ENCODE measurements at places on chromosomes 1 and 21.

- no peak for DNase-seq
These were observed 41.0 kb upstream of the SYNC start for GRCh38 chr1:32743380-32744070.

- DNase-seq, result no peak
These were observed 72.1 kb downstream of the LMO4 start for GRCh38 chr1:87400813-87401212.

DNA sequence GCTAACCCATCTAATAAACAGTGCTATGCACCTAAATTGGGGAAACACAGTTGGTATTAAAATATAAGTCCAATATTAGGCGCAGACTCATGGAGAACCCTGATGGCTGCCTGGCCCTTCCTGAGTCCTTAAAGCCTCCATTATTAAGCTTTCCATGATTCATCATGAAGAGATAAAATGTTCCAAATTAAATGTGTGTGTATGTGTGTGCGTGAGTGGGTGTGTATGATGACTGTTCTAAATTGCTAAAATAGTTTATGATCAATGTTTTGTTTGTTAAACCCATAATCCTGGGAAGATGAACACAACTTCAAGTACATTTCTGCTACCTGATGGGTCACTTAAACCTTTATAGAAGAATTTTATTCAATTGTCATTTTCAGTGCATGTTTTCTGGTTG is 6.3 kb upstream of the RBBP5 start:
- DNase-seq, result no peak

DNA sequence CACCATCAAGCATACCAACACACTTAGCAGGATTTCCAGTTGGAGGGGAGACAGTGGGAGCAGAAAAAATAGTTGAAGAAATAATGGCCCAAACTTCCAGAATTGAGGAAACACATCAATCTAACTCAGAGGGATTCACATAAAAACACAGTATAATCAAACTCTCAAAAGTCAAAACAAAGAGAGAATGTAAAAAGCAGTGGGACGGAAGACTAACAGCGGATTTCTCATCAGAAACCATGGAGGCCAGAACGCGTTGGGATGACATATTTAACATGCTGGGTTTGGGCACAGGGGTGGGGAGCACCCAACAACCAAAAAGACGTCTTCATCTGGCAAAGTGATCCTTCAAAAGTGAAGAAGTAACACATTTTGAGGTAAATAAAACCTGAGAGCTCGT is 7.0 kb upstream of the KRTAP10-9 start:
- DNase-seq, result no peak

GRCh38 chr1:157115851-157116736 is 16.5 kb upstream of the ETV3L start:
- no peak for DNase-seq

- DNase-seq, result no peak
These were observed 84.8 kb downstream of the KCND3 start for GRCh38 chr1:111904478-111905218.

DNA sequence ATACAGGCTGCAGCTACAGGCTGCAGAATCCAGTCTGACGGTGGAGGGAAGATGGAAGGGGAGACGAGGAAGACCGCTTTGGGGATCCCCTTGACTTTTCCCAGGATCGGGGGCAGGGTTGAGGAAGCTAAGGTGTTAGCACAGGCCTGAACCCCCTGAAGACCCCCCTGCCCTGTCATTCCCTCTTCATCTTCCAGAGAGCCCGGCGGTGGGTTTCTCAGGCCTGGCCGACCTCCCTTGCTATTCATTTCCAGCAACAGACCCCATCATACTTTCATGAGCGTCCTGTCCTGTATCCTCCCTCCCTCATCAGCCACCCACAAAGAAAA is 112.0 kb downstream of the PGBD5 start:
- DNase-seq, result no peak

DNA sequence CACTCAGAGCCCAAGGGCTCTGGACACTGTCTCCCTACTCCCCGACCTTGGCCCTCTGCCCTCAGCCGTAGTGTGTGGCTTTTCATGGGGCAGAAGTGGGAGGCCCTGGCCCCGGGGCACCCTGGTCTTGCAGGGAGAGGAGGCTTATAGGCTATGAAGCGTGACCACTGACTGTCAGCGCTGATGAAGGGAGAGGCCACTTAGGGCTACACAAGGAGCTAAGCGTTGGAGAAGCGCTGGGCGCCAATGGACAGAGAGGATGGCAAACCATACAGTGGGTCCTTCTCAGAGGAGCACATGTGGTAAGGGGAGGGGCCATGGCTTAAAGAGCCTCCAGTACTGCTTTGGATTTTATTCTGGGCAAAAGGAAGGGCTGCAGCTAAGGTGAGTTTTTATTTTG is 7.9 kb downstream of the CRABP2 start:
- no peak for DNase-seq

DNA sequence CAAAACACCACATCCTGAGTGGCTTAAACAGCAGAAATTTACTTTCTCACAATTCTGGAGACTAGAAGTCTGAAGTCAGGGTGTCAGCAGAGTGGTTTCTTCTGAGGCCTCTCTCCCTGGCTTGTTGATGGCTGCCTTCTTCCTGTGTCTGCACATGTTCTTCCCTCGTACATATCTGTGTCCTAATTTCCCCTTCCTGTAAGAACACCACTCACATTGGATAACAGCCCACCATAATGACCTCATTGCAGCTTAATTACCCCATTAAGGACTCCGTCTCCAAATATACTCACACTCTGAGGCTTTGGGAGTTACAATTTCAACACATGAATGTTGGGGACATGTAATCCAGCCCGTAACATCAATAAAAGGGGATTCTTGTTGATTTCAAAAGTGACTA is 23.4 kb downstream of the C8A start:
- DNase-seq, result no peak

DNA sequence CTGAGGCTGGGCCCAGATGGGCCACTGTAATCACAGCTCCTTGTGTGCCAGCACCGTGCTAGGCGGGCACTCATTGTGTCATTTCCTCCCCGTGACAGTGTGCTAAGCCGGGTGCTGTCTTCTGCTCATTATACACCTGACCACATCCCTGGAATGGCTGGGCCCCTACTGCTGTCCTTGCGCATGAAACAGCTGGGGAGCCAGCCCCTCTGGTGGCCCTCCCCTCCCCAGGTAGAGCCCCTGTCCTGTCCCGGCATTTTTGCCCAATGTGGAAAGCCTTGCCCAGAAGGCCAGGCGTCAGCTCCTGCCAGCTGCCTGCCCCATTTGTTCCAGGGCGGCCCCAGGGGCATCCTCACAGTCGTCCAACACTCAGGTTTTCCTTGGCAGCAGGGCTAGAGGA is 107.4 kb upstream of the CASZ1 start:
- DNase-seq, result no peak

DNA sequence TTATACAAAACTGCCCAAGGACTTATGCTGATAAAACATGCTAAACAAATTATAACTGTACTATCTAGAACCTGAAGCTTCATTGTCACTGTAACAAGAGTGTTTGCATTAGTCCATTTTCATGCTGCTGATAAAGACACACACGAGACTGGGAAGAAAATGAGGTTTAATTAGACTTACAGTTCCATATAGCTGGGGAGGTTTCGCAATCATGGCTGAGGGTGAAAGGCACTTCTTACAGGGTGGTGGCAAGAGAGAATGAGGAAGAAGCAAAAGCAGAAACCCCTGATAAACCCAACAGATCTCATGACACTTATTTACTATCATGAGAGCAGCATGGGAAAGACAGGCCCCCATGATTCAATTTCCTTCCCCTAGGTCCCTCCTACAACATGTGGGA is 100.4 kb downstream of the SPATA6 start:
- no peak for DNase-seq

DNA sequence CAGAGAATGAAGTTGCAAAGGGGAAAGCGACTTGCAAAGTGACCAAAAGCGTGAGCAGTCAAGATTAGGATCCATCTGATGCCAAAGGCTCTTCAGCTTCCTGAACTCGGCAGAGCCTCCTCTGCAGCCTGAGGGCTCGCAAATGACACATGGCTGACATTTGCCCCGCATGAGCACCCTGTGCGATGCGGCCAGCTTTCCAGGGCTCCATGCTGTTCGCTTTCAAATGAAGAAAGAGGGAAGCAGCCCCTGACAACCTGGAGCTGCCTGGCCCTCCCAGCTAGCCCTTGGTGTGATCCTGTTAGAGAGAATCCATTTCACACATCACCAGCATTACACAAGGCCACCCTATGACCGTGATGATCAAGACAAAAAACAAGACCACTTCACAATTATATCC is 20.2 kb upstream of the FAM131C start:
- no peak for DNase-seq

GRCh38 chr1:87951852-87952251 is 623.2 kb downstream of the LMO4 start:
- no peak for DNase-seq

DNA sequence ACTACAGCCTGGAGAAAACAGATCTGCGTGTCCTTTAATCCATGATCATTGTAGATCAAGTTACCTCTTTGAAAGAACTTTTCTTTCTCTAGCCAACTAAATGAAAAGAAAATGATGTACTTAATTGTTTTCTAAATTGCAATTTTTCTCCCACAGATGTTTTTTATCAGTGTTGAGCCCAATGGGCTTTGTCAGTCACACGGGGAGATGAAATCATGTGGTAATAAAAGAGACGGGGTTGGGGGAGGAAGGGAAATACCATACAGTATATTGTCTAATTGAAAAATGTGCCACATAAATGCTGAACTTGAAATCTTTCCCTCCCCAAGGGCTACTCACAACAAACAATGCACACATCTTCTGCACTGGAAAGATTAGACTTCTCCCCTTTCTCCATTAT is 58.4 kb downstream of the NTMT2 start:
- no peak for DNase-seq

- DNase-seq, result no peak
These were observed 288.2 kb upstream of the VAMP3 start for GRCh38 chr1:7482772-7483495.

DNA sequence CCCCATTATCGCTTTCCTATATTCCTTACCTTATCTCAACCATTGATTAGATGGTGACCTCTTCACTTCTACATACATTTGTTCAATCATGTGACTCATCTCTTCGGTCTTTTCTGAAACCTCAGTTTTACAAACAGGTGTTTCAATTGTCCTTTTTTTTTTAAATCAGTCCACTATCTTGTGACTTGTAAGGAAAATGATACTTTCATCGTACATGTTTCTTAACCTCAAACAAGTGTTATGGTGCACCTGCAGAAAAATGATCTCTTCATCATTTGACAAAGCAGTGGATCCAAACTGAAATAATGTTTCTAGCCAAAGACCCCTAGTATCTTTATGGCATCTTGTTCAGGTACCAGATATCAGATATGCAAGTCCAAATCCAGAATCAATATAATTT is 1157.2 kb downstream of the MRPL39 start:
- no peak for DNase-seq

DNA sequence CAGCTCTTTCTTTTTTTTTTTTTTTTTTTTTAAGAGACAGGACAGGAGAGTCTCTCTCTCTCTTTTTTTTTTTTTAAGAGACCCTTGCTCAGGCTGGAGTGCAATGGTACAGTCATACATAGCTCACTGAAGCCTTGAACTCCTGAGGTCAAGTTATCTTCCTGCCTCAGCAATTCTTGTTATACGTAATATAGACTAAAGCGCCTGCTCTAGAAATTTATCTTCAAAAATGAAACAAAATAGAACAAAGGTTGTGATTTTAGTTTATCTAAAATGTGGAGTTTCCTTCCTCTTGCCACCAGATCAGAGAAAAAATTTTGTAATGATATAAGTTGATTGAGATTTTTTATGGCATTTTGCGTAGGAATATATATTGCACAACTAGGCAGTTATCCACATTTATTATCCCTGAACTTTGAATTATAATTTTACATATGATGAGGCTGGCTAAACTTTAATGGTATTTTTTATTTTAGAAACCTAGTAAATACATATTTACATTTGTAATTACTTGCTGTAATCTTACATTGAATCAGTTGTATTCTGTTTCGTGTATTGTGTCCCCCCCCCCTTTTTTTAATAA is 44.2 kb downstream of the MTF2 start:
- no peak for DNase-seq

DNA sequence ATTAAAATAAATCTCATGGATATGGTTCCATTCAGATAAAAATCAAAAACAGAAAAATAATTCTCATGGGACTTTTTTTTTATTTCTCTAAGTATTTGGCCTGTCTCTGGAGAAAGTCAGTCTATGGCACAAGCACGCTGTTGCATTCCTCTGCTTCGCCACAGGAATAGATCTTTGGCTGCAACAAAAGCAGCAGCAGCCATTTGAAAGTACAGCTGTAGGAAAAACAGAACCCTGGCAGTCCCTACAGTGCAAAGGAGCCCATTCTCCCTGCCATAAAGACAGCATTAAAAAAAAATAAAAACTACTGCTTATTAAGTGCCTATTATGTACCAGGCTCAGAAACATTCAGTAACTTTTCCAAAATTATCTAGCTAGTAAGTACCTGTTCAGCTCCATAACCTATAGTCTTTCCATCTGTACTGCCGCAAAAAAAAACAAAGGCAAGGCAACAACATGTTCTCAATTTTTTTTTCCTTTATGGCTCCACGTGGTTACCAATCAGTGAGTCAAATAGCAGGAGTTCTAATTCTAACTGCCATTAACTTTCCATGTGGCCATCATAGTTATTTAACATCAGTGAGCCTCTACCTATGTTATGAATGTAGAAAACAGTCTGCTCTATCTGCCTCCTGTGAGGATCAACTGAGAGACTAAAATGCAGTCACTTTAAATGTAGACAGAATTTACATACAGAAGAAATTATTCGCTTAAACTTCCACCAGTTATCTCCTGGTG is 22.7 kb downstream of the SLC35D1 start:
- no peak for DNase-seq

GRCh38 chr1:103106426-103107341 is 1.6 kb downstream of the COL11A1 start:
- DNase-seq, result no peak

GRCh38 chr1:162349635-162350330 is 26.9 kb downstream of the SPATA46 start:
- no peak for DNase-seq

GRCh38 chr1:179493323-179493722 is 82.4 kb downstream of the NPHS2 start:
- no peak for DNase-seq

GRCh38 chr21:33894736-33895288 is 20.8 kb downstream of the ATP5PO start:
- DNase-seq, result peak; percentile 43

GRCh38 chr1:21573475-21573874 is 64.3 kb downstream of the ALPL start:
- no peak for DNase-seq

GRCh38 chr21:32908534-32908933 is 117.2 kb upstream of the OLIG2 start:
- no peak for DNase-seq

DNA sequence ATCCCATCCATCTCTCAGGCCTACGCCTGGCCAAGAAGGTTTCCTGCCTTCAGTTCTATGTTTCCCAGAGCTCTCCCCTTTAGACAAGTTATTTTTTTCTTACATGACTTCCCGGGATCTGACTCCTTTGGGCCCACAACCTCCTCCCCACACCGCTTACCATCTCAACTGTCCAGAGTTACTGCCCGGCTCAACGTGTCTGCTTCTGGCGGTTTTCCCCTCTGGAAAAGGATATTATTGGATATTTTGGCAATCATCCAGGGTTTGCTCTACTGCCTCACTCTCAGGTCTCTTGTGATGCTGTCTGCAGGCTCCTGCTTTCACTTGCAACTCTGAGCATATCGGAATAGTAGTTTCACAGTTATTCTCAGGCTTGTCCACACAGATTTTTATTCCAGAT is 318.2 kb upstream of the CAMK1G start:
- no peak for DNase-seq
